Stimulated activated CD4-positive, alpha-beta T cell treated with anti-CD3 and anti-CD28 coated beads, Interleukin-4, amount 100 ng/mL, for 1 hour (primary cell): ENCODE measurements at places on chromosomes 1 and 21.

- DNase-seq, result no peak
Observed at GRCh38 chr1:241560146-241560848, 28.1 kb downstream of the KMO start.

DNA sequence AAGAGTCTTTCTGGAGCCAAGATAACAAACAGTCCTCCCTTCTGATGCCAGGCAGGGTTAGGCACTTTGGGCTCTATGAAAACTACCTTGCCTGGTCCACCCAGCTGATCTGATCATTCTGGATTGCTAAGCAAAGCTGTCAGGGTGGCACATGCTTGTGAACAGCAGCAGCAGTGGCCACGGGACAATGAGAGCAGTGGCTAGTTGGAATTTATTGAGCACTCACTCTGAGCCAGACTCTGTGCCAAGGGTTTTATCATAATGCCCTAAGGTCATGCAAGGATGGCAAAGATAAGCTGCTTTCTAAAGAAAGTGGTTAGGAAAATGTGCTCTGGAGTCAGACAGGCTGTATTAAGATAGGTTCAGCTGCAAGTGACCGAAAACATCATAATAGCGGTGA, 390.4 kb upstream of the VAMP3 start:
- no peak for DNase-seq

GRCh38 chr1:206551986-206552326, 44.6 kb downstream of the RASSF5 start:
- peak; percentile 59 for DNase-seq

- no peak for DNase-seq
Observed at GRCh38 chr1:208179263-208179816, 64.8 kb downstream of the PLXNA2 start.

- DNase-seq, result peak; percentile 80
Observed at GRCh38 chr1:234478481-234479309, at the start of gene TARBP1. Gene TARBP1, minus strand, starts transcription at chr1:234479179. Its CDS starts 76 bp downstream, at chr1:234479103.

DNA sequence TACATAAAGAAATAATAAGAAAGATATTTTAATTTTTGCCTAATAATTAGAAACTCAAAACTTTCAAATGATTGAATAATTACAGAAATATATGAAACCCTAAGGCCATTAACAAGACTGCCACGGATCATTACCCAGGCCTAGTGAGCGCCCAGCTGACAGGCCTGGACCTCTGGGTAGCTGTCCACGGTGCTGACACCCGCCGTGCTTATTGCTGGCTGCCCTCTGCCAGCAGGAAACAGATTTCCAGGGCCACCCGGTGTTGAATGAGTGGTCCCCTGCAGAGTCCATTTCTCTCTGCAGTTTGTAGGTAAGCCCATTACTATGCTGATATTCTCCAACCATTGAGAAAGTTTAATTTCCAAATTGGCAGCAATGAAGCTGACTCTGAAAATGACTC, 254.4 kb upstream of the GJB5 start:
- DNase-seq, result peak; percentile 3

DNA sequence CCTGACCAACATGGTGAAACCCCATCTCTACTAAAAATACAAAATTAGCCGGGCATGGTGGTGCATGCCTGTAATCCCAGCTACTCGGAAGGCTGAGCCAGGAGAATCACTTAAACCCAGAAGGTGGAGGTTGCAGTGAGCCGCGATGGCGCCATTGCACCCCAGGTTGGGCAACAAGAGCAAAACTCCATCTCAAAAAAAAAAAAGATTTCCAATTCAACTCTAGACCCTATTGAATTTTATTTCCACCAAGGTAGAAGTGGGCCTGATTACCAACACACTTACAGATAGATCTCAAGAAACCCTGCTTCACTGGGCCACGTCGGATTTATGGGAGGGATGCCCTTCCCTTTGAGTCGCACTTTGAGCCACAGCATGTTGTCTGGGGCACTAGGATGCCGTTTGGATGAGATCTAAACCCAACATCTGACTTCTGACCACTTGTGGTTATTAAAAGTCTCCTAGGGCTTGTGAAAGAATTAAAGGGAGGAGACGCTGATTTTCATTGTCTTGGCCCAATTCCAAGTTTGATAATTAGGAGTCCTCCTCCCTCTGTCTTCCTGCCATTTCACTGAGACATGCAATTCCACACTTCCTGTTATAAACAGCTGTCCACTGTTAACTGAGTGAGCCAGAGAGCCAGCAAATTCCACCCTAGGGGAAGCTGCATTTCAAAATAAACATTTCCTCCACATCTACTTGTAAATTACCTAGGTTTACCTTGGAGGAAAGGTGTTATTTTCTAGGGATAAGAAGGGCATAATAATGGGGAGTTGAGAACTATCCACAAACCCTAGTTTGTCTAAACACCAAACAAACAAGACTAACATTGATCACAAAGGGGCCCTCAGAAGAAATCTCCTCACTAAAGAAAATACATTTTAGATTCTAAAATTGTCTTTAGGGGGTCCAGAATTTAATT, 5.2 kb upstream of the RERE start:
- no peak for DNase-seq

DNA sequence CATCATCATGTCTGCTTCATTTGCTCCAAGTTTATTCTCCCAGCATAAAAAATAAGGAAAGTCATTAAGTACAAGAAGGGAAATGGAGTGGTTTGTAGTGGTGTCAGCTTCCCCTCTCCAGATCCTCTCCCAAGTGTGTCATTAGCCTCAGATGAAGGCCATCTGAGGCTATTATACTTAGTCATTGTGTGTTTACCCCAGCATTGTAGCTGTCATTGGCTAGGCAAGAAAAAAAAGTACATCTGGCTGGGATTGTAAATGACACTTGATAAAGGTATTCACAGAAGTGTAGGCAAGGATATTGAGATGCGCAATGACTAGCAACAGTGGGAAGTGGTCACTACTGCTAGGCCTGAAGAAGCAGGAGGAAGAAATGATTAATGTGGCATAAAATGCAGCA, 316.9 kb upstream of the SGIP1 start:
- DNase-seq, result no peak

DNA sequence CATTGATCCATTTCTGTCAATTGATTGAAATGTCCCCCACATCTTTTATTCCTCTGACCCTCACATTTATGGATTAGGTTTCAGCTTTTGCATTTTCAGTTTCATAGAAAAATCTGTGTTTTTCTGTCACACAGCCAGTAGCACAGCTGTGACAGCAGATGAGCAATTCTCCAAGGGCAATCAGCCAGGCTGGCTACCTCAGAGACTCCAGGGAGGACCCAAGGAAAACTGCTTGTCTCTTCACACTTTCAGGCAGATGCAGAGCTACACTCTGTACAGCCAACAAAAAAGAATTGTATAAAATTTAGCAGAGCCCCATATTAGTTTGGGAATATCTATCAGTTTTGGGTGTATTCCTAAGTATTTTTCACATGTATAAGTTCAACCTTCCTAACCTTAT, 257.2 kb downstream of the LRRC7 start:
- DNase-seq, result no peak

GRCh38 chr1:168623003-168623828, 46.8 kb downstream of the XCL1 start:
- no peak for DNase-seq

DNA sequence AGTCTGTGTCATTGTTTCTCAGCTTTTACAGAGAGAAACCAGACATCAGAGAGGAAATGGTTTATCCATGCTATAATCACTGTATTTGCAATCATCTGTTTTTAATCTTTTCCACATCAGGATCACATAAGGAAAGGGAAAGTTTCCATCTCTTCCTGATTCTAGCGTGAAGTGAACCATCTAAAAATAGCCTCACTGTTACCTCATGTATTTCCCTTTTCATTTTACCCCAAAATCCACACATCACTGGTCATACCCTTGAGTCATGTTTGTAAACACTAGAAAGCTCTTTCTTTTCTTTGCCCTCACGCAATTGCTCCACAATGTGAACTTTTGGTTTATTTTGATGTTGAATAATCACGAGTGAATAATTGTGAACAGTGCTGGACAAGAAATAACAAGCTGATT, 146.0 kb downstream of the PLA2G4A start:
- DNase-seq, result no peak

GRCh38 chr21:25670726-25671125, 31.7 kb downstream of the JAM2 start:
- DNase-seq, result no peak

DNA sequence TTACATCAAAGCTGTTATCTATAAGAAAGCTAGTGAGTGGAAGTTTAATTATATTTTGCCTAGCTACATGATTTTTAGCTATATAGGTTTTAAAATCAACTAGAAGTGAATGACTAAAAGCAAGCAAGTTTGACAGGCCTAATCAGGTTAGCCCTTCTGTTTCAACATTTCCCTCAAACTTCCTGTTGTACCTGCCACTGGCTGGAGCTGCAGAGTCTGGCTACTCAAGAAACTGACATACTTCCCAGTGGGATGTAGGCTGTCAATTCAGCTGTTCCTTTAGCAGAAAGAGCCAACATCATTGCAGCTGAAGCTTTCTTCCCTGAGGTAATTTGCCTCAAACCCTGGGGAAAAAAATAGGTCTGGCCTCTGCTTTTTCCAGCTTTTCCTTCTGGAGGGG, 87.1 kb upstream of the TNR start:
- no peak for DNase-seq

- no peak for DNase-seq
Observed at GRCh38 chr1:31625561-31626222, 8.2 kb downstream of the HCRTR1 start.

- DNase-seq, result no peak
Observed at GRCh38 chr1:67916140-67916886, 83.0 kb upstream of the GNG12 start.

DNA sequence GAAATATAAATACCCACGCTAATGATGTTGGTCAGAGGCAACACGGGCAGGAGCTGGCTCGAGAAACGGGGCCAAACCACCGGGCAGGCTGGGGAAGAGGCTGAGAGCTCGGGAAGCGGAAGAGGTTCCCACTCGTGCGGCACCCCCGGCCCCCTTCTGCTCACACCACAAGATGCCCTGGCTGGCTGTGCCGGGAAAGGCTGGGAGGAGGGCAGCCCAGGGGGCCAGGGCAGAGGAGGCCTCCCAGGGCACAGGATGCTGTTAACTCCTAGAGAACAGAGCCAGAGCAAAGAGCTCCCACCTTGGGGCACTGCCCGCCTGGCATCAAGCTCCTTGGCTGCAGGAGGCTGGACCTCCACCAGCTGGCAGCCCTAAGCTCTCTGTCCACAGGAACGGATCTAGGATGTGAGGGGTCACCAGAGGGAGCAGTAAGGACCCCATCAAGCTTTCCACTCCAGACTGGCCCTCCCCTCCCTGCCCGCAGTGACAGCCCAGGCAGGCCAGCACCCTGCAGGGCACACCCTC, 44.8 kb downstream of the CASZ1 start:
- no peak for DNase-seq
